CD4-positive, alpha-beta T cell treated with Interleukin-10 for 1 hour (primary cell): ENCODE measurements at places on chromosomes 12 and 14.
A peak's percentile ranks its signal among the peaks of the same experiment; 100 is the strongest.

DNA sequence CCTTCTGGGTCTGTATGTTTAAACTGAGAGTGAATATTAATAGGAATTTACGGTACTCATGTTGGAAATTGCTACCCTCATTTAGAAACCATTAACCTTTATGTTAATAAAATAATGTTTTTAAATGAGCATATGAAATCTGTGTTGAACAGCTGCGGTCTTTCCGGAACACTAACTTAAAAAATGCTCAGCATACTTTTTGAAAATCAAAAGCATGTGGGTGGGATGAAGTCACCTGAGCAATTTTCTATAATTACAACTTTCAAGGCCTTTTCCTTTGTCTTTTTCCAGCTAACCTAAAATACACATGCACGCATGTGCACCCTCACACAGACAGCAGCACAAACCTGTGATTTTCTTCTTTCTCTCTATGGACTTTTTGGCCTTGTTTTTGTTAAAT is 39.8 kb downstream of the BORCS5 start:
- no peak for DNase-seq

DNA sequence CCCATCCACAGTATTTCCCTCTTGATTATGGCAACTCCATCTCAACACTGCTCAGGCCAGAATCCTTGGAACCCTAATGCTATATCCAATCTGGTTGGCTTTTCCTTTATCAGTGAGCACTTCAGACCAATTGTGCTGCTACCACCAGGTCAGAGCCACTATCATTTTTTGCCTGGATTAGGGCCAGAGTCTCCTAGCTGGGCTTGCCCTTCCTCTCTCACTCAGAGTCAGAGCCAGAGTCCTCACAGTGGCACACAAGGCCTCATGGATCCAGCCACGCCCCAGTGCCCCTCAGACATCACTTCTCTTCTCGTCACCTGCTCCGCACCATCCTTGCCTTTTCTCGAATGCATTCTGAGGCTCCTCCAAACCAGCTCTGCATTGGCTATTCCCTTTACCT is 211.1 kb downstream of the ANO6 start:
- no peak for DNase-seq

- DNase-seq: no peak
These were observed 54.0 kb upstream of the BBS10 start for GRCh38 chr12:76402259-76402658.

- DNase-seq: no peak
These were observed 151.8 kb upstream of the FKBP4 start for GRCh38 chr12:2642896-2643425.

DNA sequence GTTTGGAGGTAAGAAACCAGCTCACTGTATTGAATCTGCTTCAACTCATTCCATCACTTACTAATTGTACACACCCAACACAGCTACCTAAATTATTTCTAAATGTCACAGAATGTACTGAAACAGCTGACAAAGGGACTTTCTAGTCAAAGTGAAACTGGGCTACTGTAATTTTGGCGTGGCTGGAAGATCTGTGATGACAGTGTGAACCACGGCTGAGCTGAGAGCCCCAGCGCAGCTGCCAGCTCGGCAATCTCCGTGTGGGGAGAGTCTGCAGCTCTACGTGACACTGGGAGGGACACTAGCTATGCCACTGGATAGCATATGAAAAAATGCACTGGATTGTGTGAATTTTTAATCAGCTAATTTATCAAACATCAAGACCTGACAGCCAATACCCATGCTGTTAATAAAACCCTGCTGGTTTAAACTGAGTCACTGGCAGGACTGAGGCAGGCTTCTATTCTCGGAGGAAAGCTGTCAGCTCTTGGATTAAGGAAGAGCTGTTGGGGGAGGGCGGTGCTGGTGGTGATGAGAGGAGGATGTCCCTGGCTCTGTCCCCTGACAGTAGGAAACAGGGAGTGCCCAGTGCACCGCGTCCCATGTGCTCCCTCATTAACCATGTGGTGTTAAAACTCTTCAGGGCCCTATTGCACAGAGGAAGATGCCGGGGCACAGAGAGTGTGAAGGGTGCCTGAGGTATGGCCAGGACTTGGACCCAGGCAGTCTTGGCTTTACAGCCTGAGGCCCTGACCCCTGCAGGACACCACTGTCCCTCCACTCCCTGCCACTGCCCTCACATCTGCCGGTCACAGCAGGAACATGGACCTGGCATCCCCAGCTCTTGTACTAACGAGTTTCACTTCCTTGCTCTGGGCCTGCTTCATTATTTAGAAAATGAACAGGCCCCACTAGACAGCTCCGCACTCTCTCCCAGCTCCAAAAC is 13.3 kb downstream of the SLC15A4 start:
- DNase-seq: peak; percentile 34

- DNase-seq: peak; percentile 77
These were observed 767 bp upstream of the TCP11L2 start for GRCh38 chr12:106301611-106302321.

GRCh38 chr14:95250936-95251335 is 68.8 kb downstream of the CLMN start:
- DNase-seq: no peak
